ENCODE measurements at places on chromosomes 7 and 10.
A peak's percentile ranks its signal among the peaks of the same experiment; 100 is the strongest.

DNA sequence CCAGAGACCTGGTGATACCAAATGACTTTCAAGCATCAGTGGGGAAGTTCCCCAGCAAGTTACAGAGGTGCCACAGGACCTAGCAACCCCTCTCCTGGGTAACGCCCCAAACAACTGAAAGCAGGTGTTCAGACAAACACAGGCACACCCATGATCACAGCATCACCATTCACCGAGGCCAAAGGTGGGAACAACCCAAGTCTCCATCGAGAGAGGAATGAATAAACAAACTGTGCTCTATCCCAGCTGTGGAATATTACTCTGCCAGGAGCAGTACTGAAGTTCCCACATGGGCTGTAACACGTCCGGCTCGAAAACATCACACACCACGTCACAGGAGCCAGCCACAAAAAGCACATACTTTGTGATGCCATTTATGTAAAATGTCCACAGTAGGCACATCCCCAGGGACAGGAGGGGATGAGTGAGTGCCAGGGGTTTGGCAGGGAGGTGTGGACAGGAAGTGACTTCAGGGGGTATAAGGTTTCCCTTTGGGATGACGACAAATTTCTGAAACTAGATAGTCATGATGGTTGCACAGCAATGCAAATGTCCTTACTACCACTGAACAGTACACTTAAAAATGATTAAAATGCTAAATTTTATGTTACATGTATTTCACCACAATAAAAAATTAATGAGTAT, 222.8 kb downstream of the TNS3 start:
- no peak for DNase-seq

GRCh38 chr7:47738563-47739166, 156.8 kb upstream of the TNS3 start:
- DNase-seq: no peak

- DNase-seq: peak; percentile 11
Measured at GRCh38 chr7:32336726-32337125, 153.5 kb downstream of the LSM5 start.

- peak; percentile 29 for DNase-seq
Measured at GRCh38 chr10:29266641-29267040, 22.2 kb upstream of the LYZL1 start.

DNA sequence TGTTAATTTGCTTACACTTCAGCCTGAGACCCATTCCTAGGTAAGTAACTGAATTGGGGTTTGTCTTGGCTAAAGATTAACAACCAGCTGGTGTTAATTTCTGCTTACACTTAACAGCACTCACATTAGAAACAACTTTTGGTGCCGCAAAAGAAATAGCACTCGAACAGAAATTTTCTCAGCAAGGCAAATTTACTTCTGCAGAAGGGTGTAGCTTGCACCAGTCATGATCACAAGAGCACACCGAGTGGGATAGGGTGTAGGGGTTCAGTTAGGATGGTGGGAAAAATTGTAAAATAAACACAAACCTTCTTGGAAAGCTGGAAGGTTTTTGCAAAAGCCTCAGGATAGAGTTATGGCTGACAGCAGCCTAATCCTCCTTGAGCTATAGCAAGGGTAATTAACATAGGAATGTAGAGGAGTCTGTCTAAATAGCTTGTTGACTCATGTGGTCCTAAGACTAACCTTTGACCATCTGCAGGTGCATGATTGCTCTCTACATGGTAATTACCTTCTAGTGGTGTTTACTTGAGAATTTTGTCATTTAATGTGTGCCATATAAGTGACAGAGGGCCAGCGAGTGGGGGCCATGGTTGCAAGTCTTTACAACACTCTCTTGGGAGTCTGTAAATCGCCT, 67.8 kb upstream of the CDK13 start:
- no peak for DNase-seq

- DNase-seq: peak; percentile 95
Measured at GRCh38 chr7:150876817-150877526, 24.7 kb downstream of the AOC1 start.

DNA sequence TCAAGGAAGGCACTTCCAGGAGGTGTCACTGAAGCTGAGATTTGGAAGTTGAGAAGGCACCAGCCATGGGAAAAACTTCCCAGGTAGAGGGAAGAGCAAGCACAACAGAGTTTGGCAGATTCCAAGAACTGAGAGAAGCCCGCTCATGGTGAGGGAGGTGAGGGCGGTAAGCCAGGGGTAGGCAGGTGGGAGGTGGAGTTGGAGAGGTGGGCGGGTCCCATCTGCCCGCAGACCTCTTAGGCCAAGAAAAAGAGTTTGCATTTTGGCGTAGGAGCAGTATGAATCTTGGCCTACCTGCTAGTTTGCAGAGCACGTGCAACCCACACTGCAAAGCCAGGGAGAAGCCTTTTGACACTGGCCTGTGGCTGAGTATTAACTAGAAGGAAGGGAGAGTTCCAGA, 18.8 kb downstream of the FRMPD2 start:
- DNase-seq: no peak

DNA sequence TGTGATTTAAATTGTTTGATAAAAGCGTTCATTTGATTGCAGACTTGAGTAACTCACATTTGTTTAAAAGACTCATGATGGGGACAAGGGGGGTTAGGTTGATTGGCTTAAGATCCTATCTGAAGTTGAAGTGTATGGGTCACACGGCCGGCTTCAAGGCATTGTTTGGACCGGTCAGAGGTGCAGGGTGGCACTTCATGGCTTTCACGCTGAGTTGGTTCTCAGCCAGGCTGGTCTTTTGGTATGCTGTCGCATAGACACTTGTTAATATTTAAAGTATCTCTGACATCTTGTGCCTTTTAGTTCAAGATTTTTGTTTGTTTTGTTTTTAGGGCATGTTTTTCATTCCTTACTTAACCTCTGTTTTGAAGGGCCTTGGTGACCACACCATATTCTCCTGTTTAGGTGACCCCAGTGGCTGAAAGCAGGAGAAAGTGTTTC, 58.1 kb downstream of the CCNY start:
- no peak for DNase-seq

GRCh38 chr10:24157567-24157966, 51.4 kb upstream of the KIAA1217 start:
- DNase-seq: no peak

DNA sequence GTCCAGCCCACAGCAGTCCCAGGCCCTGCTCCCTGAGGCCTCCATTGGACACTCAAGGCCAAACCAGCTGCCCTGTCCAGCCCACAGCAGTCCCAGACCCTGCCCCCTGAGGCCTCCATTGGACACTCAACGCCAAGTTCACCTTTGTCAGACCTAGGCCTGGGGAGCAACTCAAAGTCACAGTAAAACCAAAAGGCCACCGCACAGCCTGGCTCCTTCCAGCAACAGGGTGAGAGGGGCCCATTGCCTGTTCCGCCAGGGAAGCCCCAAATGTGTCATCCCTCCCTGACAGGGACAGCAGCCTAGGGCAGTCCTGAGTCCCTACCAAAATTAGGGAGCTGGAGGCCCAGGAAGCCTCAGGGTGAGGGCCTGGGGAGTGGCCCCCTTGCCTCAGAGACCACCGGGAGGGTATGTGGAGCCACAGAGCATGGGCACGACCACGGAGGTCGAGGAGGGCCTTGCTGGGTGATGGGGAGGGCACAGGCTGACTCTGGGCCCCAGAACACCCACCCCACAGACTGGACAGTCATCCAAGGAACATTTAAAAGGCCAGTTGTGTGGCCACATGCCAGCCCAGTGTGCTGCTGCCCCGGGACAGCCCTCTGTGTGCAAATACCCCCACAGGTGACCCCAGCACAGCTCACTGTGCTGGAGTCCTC, 66.5 kb upstream of the PPP2R2D start:
- no peak for DNase-seq

DNA sequence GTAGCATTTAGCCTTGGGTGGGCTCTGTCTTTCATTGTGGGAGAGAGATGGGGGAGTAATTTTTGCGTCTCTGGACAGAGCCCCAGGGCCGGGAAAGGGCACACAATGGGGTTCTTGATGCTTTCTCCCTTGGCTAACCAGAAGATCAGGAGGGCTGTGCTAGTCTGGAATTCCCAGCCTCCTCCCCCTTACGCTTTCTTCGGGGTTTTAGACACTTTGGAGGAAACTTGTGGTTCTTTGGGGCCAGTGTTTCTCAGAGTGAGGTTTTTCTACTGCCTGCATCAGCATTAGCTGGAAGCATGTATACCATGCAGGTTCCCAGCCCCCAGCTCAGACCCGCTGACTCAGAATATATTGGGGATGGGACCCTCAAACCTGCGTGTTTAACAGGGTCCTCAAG, 7.0 kb downstream of the NEURL1 start:
- no peak for DNase-seq

GRCh38 chr7:31465285-31465684, 48.6 kb upstream of the ITPRID1 start:
- no peak for DNase-seq

DNA sequence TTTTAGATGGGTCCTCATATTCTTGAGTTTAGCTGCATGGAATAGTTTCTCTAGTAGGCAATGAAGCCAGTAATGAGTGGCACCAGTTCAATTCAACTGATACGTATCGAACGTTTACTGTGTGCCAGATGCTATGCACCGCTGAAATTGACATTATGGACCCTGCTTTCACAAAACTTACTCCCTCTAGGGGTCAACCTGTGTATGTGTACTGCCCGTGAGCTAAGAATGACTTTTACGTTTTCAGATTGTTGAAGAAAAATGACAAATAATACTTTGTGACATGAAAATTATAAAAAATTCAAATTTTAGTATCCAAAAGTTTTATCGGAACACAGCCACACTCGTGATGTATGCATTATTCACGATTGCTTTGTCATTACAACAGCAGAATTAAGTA, 95.5 kb downstream of the ZMYND11 start:
- DNase-seq: no peak

- DNase-seq: peak; percentile 80
Measured at GRCh38 chr10:125158601-125159485, 1.5 kb downstream of the CTBP2 start.

DNA sequence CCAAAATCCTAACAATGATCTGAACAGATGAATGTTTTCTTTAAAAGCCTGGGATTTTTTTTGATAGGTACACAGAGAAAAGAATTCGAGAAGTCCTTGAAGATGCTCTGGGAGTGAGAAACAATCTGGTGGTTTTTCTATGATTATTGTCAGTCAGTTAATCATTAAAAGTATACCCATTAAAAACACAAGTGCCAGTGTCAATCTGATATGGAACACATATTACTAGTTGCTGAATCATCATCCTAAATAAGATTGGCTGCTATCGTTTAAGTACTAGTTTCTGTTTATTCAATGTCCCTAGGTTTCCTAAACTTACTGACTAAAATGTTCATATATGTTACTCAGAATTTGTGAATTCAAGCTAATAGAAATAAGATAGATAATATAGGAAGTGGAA, 16.1 kb downstream of the COL28A1 start:
- DNase-seq: no peak

GRCh38 chr7:29229066-29229465, 34.5 kb downstream of the CHN2 start:
- DNase-seq: no peak

- peak; percentile 72 for DNase-seq
Measured at GRCh38 chr7:44740055-44740454, 8.6 kb upstream of the ZMIZ2 start.

DNA sequence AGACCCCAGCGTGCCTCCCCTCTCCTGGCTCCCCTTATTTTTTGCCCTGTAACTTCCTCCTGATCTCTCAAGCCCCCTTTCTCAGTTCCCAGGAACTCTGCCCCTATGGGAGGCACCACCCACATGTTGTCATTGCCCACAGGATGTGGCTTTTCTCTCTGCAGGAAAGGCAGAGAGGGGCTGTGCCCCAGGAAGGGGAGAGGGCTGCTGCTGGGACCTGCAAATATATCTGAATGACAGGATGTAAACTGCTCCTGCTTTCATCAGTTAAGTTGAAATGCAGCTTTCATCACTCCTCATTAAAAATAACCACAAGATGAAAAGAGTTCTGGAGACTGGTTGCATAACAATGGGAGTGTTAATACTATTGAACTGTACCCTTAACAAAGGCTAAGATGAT, 103.3 kb downstream of the CLEC2L start:
- no peak for DNase-seq

DNA sequence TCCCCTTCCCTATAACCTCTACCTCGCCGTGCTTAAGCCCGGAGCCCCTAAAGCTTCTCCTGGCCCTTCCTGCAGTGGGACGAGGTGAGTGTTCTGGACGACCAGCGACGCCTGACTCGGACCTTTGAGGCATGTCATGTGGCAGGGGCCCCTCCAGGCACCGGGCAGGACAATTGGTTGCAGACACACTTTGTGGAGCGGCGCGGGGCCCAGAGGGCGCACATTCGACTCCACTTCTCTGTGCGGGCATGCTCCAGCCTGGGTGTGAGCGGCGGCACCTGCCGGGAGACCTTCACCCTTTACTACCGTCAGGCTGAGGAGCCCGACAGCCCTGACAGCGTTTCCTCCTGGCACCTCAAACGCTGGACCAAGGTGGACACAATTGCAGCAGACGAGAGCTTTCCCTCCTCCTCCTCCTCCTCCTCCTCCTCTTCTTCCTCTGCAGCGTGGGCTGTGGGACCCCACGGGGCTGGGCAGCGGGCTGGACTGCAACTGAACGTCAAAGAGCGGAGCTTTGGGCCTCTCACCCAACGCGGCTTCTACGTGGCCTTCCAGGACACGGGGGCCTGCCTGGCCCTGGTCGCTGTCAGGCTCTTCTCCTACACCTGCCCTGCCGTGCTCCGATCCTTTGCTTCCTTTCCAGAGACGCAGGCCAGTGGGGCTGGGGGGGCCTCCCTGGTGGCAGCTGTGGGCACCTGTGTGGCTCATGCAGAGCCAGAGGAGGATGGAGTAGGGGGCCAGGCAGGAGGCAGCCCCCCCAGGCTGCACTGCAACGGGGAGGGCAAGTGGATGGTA, 9.2 kb downstream of the EPHB6 start:
- no peak for DNase-seq

- DNase-seq: no peak
Measured at GRCh38 chr10:27997865-27998177, 1.1 kb downstream of the ODAD2 start.

DNA sequence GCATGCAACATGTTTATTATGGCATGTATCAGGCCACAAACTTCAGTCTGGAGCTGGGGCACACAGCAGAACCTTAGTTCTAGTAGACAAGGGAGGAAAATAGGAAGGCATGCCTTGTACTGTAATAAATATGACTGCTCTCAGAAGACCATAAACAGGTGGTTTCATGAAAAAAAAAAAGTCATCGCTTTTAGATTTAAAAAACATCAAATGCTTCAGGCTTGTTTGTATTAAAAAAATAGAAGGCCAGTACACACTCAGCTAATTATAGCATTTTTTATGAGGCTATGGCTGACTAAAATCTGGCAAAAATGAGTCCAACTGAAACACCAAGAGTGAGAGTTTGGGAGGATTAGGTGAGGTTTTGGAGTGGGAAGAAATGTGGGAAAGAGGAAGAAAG, 204.1 kb downstream of the JAZF1 start:
- DNase-seq: no peak

DNA sequence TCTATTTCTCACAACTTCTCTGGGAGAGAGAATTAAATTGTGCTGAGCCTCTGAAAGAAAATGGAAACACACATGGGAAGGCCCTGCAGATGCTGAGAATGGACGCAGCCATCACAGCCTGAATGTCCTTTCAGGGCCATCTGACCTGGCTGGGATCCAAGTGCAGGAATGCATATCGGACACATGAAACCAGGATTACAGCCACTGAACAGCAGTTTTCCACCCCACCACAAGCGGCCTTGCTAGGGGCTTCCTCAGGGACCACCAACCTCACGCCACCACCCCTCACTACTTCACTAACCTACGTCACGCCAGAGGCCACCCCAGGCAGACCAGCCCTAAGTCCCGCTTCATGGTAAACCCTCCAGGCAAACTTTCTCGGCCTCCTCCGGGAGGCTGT, 103.3 kb downstream of the DIP2C start:
- peak; percentile 51 for DNase-seq
